ENCODE measurements at places on chromosomes 12 and 14. TPM values are rescaled to one million over a fixed set of nuclear protein-coding genes. Genes with fewer than 3 reads are reported as not detected.

Gene COQ10A
- total RNA-seq, result 7.6 TPM

Gene LBHD2
- total RNA-seq, result not detected

Gene SLC38A1
- total RNA-seq, result 213 TPM

Gene ALDH1L2
- total RNA-seq, result 19.1 TPM

Data from ureter (tissue), 1 donor.